ENCODE measurements at places on chromosomes 3 and 15.

- DNase-seq = no peak
These were observed 799 bp upstream of the C2CD4B start for GRCh38 chr15:62165793-62166375.

GRCh38 chr15:75640483-75641178 lies 607 bp upstream of the IMP3 start:
- peak; percentile 83 for DNase-seq

- no peak for DNase-seq
These were observed 28.0 kb downstream of the KLHDC8B start for GRCh38 chr3:49199239-49199899.

DNA sequence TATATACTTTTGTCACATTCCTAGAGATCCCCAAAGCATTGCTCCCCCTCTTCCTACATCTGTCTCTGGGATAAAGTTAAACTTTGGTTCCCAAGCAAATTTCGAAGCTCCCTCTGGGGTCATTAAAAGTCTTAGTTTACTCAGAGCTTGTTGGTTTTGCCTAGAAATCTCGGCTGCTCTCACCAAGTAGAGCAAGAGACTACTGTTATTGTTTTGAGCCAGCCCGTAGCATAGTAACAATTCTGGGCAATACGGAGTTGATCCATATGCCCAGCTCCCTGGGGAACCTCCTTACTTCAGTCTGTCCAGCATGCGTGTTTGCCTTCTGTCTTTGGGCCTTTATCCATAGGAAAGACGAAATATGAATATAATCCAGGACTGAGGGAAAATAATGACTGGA lies 10.0 kb upstream of the P3H2 start:
- DNase-seq = no peak

- no peak for DNase-seq
These were observed 2.8 kb upstream of the CCR3 start for GRCh38 chr3:46239301-46239938.

DNA sequence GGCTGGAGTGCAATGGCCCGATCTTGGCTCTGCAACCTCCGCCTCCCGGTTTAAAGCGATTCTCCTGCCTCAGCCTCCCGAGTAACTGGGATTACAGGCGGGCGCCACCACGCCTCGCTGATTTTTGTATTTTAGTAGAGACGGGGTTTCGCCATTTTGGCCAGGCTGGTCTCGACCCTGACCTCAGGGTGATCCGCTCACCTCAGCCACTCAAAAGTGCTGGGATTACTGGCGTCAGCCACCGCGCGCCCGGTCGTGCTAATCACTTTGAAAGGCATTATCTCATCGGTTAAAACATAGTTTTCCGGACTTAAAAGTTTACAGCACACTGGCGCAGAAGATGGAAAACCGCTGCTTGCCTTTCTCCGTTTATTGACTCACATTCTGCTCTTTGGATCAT lies 27.6 kb upstream of the MTHFS start:
- DNase-seq = no peak

DNA sequence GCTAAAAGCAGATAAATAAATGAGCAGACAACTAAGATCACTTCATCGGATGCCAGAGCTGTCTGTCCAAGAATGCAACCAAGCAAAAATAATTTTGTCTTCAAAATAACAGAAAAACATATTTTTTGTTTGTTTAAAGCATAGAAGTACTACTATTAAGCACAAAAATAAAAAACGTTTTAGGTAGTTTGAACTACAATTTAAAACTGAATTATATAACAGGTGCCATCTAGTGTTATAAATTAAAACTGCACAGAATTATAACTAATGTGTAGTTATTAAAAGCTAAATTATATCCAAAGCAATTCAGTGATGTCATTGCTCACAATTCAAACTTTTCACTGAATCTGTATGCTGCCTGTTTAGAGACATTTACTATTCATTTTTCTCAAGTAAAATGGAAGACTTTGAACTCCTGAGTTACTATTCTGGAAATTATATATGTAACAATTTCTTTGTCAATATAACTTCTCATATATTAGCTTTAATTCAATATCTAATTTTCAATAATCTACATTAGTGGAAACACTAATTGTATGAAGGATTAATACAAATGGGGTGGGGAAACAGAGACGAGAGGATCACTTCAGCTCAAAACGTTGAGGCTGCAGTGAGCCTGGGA lies 29.5 kb downstream of the LINS1 start:
- DNase-seq = no peak

GRCh38 chr3:23253214-23253613 lies 50.1 kb downstream of the UBE2E2 start:
- no peak for DNase-seq

- DNase-seq = no peak
These were observed 61.0 kb downstream of the SCAPER start for GRCh38 chr15:76844096-76844495.

- no peak for DNase-seq
These were observed 307.7 kb upstream of the C2CD4B start for GRCh38 chr15:62472616-62473299.

GRCh38 chr3:18258492-18258891 lies 166.6 kb downstream of the SATB1 start:
- DNase-seq = no peak

DNA sequence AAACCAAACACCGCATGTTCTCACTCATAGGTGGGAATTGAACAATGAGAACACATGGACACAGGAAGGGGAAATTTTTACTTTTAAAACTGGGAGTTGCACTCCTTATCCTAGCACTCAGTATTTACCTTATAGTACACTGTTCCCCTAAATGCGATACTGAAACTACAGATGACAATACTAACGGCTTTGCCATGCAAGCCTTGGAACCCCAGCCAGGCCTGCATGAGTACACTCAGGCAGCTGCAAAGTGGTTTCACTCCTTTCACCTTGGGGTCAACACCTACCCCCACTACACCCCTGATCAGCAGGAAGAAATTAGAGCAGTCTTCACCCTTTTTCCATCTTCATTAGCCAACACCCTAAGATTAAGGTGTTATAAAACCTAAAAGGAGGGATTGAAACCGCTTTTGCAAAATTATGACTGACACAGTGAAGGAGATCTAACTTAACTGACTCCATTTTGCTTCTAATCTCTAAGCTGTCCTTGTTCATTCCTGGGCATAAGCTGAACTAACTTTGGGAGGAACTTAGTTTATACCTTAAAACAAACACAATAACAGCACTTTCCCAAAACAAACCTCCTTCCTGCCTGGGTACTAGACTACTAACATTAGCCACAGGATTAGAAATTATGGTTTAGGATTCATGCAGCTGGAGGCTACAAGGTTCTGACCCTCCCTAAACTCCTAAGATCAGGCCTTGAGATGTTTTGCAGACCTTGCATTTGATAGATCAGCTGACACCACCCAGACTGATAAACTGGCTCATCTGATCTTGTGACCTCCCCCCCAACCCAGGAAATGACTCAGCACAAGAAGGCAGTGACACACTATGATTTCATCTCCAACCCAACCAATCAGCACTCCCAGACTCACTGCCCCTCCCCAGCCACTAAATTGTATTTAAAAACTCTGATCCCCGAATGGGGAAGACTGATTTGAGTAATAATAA lies 452.1 kb upstream of the PPP2R3A start:
- DNase-seq = peak; percentile 24

DNA sequence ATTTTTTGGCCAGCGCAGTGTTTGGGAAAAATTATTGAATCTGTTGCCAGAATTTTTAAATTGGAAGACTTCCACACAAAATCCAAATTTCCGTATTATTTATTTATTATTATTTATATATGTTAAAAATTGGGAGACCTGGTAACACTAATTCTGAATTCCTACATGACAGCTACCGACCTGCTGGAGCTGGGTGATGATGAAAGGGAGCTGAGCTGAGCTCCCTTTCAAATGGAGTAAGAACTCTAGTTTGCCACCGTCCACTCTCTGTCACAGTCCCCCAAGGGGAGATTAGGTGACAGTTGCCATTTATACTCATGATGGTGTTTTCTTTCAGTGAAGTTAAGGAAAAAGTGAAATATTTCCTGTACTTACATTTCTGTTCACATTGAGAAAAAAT lies 1.4 kb downstream of the CRTC3 start:
- no peak for DNase-seq

DNA sequence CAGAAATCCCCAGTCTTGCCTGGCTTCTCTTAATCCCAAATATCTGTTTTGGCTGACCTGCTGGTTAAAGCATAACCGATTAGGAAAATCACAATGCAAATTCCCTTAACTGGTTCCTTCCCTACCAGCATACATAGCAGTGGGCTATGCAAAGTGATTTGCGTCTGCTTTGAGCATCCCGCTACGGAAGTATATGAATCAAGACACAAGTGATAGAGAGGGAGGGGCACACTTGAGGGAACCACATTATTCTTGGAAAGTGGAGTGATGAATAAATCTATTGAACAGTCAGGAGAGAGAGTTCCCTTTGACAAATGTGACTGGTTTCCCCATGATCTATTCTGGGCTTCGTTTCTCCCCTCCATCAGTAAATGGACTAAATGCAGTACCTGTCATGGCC lies 119.6 kb upstream of the C15orf61 start:
- no peak for DNase-seq

GRCh38 chr15:83510001-83510400 lies 62.9 kb downstream of the SH3GL3 start:
- no peak for DNase-seq

GRCh38 chr3:179299999-179300613 lies 22.7 kb upstream of the ZNF639 start:
- DNase-seq = no peak

DNA sequence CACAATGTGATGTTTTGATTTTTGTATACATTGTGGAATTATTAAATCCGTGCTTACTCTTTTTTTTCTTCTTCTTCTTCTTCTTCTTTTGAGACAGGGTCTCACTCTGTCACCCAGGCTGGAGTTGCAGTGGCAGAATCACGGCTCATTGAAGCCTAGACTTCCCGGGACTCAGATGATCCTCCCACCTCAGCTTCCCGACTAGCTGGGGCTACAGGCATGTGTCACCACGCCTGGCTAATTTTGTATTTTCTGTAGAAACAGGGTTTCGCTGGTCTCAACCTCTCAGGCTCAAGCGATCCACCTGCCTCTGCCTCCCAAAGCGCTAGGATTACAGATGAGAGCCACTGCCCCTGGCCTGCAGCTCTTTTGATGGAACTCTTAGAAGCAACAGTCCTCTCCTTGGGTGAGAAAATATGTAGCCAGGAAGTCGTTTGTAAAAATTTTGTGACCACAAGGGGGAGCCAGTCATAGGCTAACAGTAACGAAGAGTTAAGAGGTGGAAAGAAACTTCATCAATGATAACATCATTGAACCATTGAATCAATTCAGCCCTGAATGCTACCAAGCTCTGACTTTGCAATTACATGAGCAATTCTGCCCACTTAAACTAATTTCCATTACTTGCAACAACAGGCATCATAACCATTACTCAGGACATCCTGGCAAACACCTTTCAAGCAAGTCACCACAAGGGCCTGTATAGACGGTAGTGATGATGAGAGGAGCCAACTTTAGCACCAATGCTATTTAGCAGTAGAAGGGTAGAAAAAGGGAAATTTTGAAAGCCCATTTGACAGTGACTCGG lies 16.7 kb upstream of the CMTM7 start:
- DNase-seq = peak; percentile 83

- DNase-seq = no peak
These were observed 160.4 kb downstream of the VGLL3 start for GRCh38 chr3:86830566-86830965.

DNA sequence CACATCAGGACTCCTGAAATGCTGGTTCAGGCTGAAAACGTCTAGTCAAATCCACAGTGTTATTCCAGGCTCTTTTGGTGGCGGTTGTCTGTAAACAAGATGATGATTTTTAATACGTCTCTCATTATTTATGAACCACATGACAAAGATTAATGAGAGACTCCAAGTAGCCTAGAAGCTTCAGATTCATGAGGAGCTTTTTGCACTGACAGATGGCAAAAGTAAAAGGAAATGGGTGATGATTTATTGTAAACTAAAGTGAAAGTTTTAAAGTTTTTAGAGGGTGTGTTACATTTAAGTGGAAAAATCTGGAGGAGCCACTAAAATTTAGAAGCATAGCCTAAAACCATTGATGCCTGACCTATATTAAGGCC lies 77.0 kb downstream of the BBX start:
- no peak for DNase-seq

- no peak for DNase-seq
These were observed 51.1 kb upstream of the SEC22A start for GRCh38 chr3:123150449-123151215.

- DNase-seq = no peak
These were observed 23.6 kb downstream of the CCR1 start for GRCh38 chr3:46184469-46184868.

- DNase-seq = no peak
These were observed 198.3 kb downstream of the UBE3A start for GRCh38 chr15:25240461-25241021.

DNA sequence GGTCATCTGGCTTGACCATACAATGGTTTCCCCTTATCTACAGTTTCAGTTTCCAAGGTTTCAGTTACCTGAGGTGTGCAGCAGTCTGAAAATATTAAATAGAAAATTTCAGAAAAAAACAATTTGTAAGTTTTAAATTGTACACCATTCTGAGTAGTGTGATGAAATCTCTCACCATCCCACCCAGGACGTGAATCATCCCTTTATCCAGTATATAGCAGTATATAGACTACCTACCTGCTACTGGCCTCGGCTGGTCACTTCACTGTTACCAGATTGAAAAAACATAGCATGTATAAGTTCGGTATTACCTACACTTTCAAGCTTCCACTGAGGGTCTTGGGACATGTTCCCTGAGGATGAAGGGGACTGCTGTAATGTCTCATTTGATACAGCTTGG lies 12.0 kb downstream of the ARIH1 start:
- no peak for DNase-seq

- DNase-seq = no peak
These were observed 43.7 kb upstream of the KCNMB2 start for GRCh38 chr3:178492491-178492890.

- DNase-seq = no peak
These were observed 76.2 kb upstream of the NSMCE3 start for GRCh38 chr15:29345549-29346525.

DNA sequence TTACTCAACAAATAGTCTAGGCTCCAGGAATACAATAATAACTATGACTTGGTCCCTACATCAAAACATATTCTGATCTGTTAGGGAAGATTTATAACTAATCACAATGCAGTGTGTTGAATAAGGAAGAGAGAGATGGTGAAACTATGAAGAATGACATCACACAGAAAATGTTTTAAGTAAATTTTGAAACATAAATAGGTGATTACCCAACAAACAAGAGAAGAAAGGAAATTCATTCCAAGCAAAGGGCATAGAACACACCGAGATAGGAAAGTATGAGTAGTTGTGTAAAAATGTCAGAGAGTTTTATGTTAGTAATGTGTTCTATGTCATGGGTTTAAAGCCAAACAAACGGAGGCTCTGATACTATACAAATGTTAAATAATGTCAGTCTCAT lies 13.4 kb downstream of the SEC62 start:
- DNase-seq = no peak

- peak; percentile 24 for DNase-seq
These were observed 40.0 kb upstream of the TRH start for GRCh38 chr3:129934234-129935123.

All from RPMI8226 (cell line).